ENCODE measurements at places on chromosomes 13 and 19.

DNA sequence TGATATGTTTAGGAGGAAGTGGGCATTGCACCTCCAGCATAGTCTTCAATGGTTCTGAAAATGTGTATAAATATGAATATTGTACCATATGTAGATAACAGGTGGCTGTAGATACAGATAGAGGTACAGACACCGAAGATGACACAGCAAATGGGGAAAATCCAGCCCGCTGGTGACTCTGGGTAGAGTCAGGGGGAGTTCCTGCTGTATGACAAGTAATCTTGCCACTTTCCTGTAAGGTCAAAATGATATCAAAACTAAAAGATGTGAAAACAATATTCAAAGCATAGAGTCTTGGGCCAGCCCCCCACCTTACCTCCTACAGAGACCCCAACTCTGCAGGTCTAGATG is 17.8 kb downstream of the C2CD4C start:
- DNase-seq, result peak; percentile 42

GRCh38 chr13:59247171-59247570 is 916.6 kb downstream of the DIAPH3 start:
- no peak for DNase-seq

GRCh38 chr19:49848938-49849337 is 2.0 kb upstream of the PTOV1 start:
- DNase-seq, result no peak

GRCh38 chr19:46080561-46080960 is 39.8 kb upstream of the IGFL4 start:
- no peak for DNase-seq

GRCh38 chr19:38850436-38850975 is 720 bp upstream of the HNRNPL start:
- peak; percentile 99 for DNase-seq

GRCh38 chr19:45069056-45069455 is 7.2 kb downstream of the ZNF296 start:
- DNase-seq, result no peak
